Activated CD4-positive, alpha-beta T cell treated with anti-CD3 and anti-CD28 coated beads, Interleukin-2, amount 50 U/mL, for 24 hours (primary cell): ENCODE measurements at places on chromosomes 7 and 10.

GRCh38 chr10:87767253-87767652 lies 50.8 kb downstream of the ATAD1 start:
- DNase-seq, result no peak

GRCh38 chr10:113610631-113611601 lies 52.9 kb downstream of the NRAP start:
- no peak for DNase-seq

DNA sequence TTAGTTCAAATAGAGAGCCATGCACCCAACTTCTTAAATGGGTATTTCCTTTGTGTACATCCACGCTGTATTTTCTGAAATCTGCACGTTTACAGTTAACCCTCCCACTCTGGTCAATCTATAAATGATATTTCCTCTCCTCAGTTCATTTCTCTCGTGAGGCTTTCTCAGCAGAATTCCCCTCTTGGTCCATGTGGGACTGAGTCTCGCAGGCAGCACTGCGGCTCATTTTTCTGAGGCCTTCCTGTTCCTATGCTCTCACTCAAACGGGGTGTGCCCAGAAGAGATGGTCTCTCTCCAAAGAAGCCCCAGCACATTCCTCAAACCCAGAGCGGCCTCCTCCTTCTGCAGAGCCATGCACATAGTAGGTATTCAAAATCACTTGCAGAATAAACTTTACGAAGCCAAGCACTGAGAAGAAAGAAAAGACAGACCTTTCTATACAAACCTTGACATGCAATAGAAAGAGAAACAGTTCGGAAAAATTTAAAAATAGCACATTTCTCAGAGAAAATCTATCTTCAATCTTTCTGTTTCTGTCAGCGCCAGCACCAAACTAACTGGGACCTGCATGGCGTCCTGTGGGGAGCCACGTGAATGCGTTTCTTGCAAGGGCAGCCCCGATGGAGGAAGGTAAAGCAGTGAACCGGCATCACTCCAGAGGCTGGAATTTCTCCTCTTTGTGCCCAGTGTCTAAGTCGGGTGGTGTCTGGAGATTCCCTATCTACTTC lies 77.1 kb downstream of the HIPK2 start:
- DNase-seq, result no peak

DNA sequence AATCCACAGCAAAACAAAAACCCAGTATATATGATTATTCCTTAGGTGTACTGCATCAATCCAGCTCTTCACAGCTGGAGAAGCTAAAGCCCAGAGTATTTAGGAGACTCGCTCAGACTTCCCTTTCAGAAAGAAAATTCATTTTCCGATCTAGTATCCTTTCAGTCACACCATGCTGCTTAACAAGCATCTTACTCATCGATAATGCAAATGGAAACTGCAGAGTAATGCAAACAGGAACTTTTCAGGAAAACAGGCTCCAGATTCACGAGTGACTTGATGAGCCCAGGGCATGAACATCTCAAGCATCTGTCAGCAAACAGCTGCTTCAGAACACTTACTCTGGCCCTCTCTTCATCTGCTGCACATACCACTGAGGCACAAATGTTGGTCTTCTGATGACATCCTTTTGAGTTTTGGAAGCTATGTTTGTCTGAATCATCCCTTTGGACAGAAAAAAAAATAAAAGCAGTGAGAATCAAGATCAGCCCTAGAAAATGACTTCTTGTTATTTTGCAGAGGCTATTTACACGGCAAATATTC lies 24.9 kb upstream of the ZC3HAV1L start:
- no peak for DNase-seq

DNA sequence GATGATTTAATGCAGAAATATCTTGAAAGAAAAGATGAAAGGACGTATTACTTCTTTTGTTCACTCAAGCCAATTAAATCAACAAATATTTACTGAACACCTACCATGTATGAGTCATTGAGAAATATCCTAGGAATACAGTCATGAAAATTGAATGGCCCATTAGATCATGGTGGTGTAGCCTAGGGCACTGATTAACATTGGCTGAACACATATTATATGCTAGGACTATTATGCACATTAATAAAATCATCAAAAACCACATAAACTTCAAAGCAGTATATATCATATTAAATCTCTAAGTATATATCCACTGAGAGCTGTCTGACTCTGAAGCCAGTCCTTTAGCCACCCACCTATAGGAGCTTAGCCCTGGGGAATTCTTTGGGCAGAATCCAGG lies 41.8 kb downstream of the FAM204A start:
- no peak for DNase-seq

DNA sequence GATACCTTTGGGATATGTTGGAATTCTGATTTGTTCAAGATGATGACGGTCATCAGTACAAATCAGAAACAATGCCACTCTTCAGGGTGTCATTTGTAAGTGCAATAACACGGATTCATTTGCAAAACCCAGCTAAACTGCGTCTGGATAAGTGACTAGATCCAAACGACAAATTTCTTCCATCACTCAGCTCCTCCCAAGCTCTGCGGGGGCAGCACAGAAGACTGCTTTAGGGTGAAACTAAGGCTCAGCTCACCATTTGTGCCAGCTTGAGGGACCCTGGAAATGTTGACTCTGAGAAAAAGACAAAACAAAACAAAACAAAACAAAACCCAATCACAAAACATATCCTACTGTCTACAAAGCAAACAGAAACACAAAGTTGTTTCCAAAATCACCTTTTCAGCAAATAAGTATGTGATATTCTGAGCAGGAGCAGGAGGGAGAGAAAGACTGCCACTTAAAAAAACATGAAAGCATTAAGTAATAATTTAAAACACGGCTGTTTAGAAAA lies 8.0 kb downstream of the EVX1 start:
- no peak for DNase-seq

DNA sequence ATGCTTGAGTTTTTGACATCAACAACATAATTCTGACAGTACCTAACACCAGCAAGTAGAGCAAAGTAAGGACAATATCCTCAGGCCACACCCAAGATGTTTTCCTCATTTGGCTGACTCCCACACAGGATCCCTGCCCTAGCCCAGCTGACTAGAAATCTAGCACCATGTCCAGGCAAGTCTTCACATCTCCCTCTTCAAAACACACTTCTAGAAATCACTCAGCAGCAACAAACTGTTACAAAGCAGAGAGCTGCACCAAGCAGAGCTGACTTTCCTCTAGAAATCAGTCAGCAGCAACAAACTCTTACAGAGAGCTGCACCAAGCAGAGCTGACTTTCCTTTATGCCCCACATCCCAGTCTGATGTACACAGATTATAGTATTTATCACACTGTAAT lies 7.7 kb downstream of the TMEM168 start:
- no peak for DNase-seq

- peak; percentile 21 for DNase-seq
Measured at GRCh38 chr7:28296571-28297483, 115.5 kb upstream of the CREB5 start.

GRCh38 chr10:98748298-98748697 lies 301.6 kb upstream of the HPS1 start:
- DNase-seq, result no peak

DNA sequence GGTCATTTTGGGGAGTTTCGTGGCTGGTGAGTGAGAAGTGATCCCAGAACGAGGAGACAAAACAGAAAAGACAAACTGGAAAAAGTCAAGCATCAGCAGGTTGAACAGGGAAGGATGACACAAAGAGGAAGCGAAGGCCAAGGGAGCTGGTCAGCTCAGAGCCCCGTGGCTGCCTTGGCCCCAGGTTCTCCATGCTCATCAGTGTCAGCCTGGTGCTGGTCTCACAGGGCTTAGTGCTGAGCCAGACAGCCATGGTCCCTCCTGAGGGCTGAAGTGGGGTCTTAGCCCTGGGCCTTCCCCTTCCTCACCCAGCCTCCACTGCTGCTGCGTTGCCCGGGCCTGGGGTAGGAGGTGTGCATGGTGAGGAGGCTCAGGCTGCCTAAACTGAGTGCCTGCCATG lies 183.6 kb downstream of the PFKFB3 start:
- DNase-seq, result no peak

GRCh38 chr7:47078241-47078640 lies 503.7 kb downstream of the TNS3 start:
- no peak for DNase-seq

GRCh38 chr7:128427289-128427891 lies 17.6 kb upstream of the IMPDH1 start:
- no peak for DNase-seq

DNA sequence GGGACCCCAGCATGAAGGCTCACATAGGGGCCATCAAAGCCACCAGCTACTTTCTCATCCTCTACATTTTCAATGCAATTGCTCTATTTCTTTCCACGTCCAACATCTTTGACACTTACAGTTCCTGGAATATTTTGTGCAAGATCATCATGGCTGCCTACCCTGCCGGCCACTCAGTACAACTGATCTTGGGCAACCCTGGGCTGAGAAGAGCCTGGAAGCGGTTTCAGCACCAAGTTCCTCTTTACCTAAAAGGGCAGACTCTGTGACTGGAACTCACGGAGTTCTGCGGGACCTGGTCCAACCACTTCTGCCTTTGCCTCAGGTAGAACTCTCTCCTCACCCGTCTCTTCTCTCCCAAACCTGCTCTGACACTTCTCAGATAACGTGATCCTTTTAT lies 945 bp downstream of the TAS2R40 start:
- no peak for DNase-seq

DNA sequence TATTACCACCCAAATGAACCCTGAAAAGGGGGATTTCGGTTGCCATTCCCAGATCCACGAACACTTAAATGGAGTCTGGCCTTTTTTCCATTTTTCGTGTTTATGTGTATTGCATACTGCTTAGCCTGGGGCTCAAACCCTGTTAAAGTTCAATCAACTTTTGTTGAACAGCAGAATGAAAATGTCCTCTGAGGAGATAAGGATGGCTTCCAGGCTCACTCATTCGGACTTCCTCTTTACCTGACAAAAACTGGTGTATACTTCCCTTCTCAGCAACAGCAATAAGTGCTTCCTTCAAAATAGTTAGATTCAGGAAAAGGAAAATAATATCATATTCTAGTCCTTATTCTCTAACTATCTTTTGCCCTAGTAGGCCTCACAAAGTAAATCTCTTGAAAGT lies 61.1 kb upstream of the ARID5B start:
- DNase-seq, result no peak

DNA sequence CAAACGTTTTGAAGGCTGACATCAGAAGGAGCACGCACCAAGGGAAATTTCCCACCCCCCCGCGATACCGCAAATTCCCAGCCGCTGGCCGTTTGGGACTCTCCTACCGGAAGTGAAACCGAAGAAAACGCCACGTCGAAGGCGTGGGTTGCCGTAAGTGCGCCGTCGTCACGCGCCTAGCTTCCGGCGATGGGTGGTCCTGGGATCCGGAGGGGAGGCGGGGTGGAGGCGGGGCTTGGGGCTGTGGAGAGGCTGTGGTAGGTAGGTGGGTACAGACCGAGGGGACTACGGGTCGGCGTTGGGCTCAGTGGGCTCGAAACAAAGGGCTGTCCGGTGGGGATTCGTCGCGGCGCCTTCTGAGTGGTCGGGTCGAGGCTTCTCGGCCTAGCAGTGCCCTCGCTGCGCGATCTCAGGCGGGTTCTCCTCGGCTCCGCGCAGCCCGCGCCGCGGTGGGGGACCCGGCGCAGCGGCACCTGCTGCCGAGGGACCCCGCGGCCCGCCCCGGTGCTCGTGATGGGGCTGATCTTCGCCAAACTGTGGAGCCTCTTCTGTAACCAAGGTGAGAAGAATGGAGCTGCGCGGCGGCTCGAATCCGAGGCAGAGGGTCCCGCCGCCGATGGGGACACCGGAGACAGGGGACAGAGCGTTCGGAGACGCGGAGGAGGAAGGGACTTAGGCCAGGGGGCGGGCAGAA lies at the start of gene ARL5B:
Gene ARL5B (plus strand): TSS at position 307 of the 694 bp plus-strand sequence. CDS start 207 bp downstream, at position 514.
- peak; percentile 94 for DNase-seq

GRCh38 chr7:98910427-98910826 lies 32.1 kb downstream of the TRRAP start:
- DNase-seq, result no peak

GRCh38 chr10:26331371-26331770 lies 106.8 kb upstream of the APBB1IP start:
- DNase-seq, result no peak

- no peak for DNase-seq
Measured at GRCh38 chr10:118594392-118595063, 920 bp downstream of the PRLHR start.

- no peak for DNase-seq
Measured at GRCh38 chr10:96656839-96657238, 63.5 kb downstream of the PIK3AP1 start.

DNA sequence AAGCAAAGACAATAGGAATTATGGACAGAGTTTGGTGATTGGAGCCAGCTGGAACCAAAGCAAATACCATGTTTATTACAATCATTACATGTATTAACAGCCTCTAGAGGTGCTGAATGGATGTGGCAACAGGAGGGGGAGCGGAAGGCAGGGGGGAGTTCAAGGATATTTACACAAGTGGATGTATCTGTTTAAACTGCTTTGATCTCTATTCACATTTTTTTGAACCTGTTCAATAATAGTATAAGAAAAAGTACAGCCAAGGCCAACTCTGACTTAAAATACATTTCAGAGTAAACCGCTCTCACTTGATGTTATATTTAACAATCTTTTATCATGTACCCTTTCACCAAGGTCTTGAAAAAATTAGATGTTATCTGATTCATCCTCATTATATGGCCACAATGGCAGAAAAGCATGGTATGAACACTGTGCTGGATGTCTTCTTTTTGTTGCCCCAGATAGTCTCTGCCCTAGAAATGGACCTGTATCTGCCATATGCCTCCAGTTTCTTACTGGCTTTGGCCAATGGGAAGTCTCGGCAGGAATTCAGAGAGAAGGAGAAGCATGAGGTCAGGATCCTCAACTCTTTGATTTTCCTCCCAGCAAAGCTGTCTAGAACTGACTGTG lies 88.2 kb upstream of the FAM133B start:
- DNase-seq, result no peak

- DNase-seq, result no peak
Measured at GRCh38 chr10:12077580-12078180, 8.9 kb downstream of the DHTKD1 start.

DNA sequence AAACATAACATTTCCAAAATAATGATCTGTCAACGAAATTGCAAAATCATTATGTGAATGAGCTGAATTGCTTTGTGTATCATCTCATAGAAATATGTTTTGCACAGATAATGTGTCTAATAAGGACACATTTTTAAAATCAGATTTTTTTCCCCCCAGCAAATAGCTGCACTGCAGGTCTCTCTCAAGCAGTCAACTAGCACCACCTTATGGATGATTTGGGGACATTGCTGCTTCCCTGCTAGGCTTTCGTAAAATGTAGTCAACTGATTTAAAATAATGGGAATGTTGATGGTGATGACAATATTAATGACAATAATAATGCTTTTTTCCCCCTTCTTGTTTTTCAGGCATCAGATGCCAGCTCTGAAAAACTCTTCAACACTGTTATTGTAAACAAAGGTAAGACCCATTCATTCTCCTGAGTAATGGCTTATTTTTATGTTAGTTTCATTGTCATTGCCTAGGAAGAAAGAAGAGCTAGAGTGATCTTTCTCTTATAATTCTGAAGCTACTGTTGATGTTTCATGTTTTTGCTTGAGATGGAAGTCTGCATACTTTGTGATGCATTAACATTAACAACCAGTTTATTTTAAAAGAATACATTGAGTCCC lies 433.6 kb upstream of the GALNT17 start:
- no peak for DNase-seq

- no peak for DNase-seq
Measured at GRCh38 chr7:114856625-114857024, 65.3 kb upstream of the MDFIC start.

GRCh38 chr10:103144041-103144440 lies 49.0 kb downstream of the NT5C2 start:
- DNase-seq, result no peak
